ENCODE measurements at places on chromosomes 6 and 20.

DNA sequence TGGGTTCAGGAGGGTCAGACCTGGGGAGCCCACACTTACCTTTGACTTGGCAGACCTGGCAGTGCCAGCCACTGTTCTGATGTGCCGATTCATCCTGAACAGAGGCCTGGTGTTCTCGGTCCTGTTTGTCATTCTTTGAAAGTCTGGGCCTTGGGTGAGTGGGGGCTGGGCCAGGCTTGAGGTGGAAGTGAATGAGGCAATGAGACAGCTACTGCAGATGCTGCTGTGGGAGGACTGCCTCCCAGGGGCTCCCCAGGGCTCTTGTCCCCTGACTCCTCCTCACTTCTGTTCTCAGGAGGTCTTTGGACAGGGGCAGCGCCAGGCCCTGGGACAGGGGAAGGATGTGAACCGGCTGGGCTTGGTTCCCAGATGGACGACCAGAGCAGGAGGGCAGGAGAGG, 5.6 kb upstream of the TREML4 start:
- no peak for DNase-seq

DNA sequence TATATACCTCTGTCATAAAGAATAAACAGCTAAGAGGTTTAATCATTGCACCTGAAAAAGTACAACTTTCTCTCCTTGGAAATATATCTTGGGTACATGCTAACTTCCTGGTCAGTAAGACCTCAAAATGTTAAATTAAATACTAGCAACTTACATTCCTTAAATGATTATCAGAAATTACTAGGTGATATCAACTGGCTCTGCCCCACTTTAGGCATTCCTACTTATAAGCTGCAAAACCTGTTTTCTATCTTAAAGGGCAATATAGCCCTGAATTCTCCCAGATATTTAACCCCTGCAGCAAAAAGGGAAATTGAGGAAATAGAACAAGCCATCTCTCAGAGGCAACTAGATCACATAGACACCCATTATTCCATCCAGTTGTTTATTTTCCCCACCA, 20.8 kb downstream of the HLA-DPA1 start:
- no peak for DNase-seq

- no peak for DNase-seq
These were observed 12.1 kb upstream of the TBXT start for GRCh38 chr6:166179704-166180103.

DNA sequence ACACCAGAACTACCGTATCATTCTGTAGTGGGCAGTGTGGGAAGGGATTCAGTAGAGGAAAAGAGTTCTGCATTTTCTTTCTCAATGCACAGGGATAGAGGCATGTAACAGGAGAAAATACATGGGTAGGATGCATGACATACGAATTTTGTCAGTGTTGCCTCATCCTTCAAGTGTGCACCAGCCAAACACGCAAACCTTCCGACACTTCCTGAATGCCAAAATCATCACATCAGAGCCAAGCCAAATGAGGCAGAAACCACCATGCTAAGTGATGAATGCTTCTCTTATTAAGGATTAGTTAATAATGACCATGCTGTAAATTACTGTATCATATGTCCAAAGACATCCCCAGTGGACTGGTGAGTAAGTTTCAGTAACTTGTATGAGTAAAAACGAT, 27.3 kb downstream of the RAMACL start:
- DNase-seq, result no peak

GRCh38 chr20:22106308-22106938, 401.0 kb downstream of the PAX1 start:
- DNase-seq, result peak; percentile 55

GRCh38 chr6:39347206-39347605, 24.7 kb upstream of the KCNK16 start:
- DNase-seq, result no peak

DNA sequence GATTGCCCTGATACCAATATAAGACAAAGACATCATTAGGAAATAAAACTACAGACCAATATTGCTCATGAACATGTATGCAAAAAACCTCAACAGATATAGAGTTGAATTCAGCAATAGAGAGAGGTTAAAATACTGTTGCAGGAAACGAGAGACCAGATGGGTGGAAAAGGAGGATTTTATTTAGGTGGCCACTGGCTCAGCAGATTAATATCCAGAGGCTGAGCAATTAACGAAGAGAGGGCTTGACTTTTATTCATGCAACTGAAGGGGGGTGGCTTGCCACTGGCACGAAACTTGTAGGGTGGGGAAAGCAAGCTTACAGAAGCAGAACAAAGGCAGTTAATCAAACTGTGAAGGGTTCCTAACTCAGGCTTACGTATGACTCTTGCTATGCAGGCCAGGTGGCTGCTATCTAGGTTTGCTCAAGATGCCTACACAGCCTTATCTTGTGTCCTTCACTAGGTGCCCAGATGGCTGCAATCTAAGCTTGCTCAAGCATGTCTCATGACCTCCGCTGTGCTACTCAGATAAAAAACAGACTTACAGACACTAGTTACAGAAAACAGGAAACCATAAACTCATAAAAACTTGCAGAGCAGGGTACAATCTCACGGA, 126.4 kb downstream of the MMUT start:
- DNase-seq, result peak; percentile 27

DNA sequence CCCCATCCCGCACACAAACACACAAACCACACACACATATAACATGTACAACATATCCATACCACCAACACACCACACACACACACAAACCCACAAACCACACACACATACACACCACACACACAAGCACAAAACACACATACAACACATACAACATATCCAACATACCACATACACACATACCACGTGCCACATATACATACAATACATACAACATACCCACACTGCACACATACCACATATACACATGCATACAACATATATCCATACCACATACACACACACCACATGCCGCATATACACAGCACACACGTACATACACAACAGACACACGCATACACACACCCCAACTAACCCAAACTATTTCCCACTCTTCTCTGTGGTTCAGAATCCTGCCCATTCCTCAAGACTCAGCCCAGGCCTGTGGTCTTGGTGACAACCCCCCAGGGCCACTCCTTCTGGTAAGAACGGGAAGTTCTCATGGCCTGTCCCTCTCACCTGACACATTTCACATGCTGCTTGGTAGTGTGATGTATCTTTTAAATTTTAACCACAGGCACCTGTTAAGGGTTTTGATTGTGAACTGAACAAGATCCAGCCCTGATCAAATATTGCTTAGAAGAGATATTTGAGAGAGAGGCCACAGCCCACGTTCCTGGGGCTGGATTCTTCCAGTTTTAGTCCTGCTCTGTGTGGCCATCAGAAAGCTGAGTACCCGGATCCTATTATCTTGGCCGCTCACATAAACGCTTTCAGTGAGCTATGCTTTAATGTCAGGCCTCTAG, 55.9 kb upstream of the KCNK16 start:
- DNase-seq, result no peak

- DNase-seq, result no peak
These were observed 256.4 kb upstream of the POU3F2 start for GRCh38 chr6:98578016-98578415.

- no peak for DNase-seq
These were observed 87.2 kb downstream of the PRND start for GRCh38 chr20:4808872-4809271.

DNA sequence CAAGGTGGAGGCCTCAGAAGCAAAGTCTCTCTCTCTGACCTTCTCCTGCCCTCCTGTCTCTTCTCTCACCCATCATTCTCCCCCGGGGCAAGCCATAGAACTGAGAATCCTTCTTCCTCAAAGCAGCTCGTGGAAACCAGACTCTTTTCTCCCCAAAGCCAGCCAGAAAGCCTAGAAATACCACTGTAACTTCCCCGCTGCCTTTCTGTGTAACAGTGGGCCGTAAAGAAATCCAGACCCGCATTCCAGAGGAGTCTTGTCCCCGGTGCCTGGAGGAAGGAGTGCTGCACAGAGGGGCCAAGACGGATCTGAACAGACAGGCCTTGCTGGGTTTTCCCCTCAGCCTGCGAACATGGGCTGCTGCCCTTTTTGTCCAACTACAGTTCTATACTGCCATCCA, 977 bp upstream of the SLC22A2 start:
- DNase-seq, result peak; percentile 59

DNA sequence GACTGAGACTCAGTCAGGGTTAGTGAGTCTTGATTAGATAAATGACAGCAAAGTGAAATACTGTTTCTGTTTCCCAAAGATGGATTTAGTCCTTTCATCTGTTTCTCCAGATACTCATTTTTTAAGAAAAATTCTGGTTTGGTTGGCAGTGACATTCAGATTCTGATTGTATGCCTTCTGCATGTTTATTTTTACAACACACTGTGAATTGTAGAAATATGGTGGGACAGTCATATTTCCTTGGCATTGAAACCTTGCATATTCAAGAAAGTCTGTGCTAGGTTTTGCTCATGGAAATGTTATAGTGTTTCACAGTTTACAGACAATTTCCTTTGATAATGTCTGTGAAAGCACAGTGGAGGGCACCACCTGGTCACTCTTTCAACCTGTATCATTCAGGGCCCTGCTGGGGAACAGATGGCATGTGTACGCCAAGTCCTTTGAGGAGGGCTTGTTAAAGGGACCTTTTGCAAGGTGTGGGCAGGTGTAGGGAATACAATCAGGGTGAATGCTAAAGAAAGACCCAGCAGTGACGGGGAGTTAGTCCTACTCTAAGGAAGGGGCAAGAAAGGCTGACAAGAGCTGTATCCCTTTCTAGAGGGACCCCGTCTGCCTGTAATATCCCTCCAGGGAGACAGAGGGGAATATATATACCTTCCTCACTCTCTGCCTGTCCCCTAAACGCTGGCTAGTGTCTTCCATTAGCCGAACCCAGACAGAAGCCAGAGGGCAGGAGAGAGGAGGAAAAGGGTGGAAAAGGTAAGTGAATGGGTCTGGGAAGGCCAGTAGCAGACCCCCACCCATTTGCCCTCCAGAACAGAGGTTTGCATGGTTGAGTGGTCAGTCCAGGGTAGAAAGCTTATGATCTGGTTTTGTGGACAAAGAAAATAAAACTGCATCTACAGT, 10.2 kb downstream of the PLCB4 start:
- DNase-seq, result no peak

DNA sequence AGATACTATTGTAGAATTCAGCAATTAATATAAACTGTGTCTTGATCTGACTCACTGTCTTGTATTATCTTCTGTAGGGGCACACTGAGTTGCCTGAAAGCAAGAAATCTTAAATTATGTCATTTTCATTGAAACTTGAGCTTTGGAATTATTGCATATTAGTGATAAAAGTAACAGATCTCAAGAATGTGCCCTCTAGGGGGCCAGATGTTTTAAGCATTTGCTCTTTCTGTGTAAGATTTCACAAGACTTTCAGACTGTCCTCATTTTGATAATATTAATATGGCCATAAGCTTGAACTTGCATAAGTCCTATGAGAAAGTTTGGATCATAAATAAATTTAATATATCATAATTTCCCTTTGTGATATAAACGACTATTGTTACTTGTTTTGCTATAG, 55.5 kb upstream of the MYO6 start:
- no peak for DNase-seq

GRCh38 chr6:132734694-132735236, 20.9 kb upstream of the VNN1 start:
- DNase-seq, result peak; percentile 60

DNA sequence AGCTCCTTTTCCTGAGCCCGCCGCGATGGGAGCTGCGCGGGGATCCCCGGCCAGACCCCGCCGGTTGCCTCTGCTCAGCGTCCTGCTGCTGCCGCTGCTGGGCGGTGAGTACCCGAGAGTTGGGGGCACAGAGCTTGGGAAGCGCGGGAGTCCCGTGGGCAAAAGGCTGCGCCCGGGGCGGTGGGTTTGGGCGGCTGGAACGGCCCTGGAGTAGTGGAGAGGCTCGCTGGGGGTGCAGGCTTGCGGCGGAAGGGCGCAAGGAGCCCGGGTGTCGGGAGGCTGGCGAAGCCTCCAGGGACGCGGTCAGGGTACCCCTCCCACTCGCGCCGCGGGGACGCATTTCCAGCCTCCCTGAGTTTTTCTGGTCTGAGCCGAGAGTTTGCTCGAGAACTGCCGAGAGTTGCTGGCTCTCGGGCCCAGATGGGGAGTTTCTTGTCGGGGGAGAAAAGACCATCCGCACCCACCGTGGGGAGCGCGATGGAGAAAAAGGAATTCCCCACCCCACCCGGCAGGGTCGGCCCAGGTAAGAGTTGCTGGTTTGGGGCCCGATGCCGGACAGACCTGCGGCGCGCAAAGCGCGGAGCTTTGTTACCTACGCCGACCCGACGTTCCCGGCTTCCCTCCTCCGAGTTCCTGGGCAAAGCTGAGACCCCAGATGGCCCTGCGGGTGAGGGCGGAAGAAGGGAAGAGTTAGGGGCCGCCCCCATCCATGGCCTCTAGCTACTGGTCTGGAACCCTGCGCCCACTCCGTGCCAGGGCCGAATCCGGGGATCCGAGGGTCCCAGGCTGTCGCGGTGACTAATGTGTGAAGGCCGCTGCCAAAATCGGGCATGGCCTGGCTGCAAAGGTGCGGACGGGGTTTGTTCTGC, 584 bp downstream of the PTK7 start:
- DNase-seq, result no peak

DNA sequence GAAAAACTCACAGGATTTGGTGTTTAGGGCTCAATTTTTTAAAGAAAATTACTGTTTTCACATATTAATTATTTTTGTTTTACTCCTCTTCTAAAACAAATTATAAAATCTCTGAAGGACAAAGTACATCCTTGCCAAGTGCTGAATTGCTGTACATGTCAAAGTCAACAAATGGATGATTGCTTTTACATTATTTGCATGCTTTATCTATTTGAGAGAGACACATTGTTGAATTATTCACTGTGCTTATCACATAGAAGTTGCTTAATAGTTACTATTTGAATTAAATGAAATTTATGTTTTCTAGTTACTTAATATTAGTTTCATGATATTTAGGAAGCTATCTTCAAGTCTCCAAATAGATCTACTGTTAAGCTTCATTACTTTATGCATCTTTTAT, 318.6 kb upstream of the PTCHD4 start:
- no peak for DNase-seq

DNA sequence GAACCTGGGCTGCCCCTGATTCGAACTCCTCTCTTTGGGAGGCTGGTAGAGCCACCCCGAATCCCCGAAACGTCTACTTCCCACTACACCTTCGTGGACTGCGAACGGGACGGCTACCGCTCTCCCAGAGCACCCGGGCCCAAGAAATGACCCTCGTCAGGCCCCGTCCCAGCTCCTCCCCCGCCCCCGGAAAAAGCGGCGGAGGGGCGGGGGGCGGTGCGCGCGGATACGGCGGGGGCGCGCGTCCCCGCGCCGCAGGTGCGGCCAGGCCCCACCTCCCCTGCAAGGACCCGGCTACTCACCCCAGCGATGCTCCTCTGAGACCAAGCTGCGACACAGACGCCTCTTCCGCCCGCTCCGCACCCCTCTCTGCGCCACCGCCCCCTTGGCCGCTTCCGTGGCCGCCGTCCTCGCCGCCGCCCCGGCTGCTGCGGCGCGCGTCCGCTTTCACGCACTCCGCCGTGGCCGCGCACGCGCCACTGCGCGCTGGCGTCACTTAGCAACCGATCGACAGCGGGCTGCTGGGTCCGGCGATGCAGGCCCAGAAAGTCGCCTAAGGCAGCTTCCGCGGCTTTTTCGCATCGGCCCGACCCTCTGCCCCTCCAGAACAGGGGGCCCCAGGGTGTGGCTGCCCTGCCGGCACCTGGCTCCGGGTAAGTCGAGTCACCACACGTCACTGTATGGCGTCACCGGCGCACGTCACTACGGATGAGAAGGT, at the start of gene BTBD9:
BTBD9 (minus strand) TSS at position 432 of the 718 bp plus-strand sequence.
- peak; percentile 84 for DNase-seq

- DNase-seq, result no peak
These were observed 35.7 kb upstream of the POPDC3 start for GRCh38 chr6:105215506-105215905.

GRCh38 chr20:7347409-7347808, 579.9 kb downstream of the BMP2 start:
- no peak for DNase-seq

GRCh38 chr20:35293303-35294292, 1.4 kb upstream of the FAM83C start:
- no peak for DNase-seq

All from stomach (tissue), 19 donors.